RCC 7860 (cell line): ENCODE measurements at places on chromosomes 7 and 10.

GRCh38 chr10:101552442-101552841 is 35.6 kb downstream of the POLL start:
- DNase-seq = no peak

DNA sequence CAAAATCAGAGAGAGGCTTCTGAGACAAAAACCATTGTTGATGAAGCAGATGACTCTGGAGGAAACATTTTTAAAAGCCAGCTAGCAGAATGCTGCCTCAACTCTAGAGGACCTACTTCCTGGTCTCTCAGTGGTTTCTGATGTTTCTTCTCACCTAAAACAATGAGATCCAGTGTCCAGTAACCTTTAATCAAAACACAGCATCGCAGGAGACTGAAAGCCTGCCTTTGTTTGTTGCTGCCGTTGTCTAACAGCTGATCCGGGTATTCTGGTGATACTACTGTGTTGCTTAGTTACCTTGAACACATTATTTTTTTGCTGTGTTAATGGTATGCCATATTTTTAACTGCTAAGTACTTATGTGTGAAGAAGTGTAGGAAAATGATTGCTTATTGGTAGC is 70.9 kb downstream of the WIPF3 start:
- DNase-seq = no peak

- peak; percentile 92 for DNase-seq
Observed at GRCh38 chr7:13850185-13850752, 139.2 kb downstream of the ETV1 start.

DNA sequence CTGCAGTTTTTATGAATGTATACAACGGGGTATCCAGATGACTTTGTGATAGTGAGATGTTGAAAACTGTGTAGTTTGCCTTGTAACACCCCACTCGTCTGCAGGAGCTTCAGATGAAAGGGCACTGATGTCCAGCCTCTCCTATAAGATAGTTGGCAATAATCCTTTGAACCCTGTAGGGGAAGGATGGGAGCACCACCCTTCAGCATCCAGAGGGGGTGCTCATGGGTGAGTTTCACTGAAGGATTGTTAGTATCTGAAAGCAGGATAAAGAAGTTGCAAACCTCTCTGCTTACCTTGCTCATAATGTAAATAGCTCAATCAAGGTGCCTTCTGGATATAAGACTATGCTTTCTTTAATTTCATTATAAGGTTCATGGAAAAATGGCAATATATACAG is 201.5 kb downstream of the TMEM178B start:
- peak; percentile 2 for DNase-seq

DNA sequence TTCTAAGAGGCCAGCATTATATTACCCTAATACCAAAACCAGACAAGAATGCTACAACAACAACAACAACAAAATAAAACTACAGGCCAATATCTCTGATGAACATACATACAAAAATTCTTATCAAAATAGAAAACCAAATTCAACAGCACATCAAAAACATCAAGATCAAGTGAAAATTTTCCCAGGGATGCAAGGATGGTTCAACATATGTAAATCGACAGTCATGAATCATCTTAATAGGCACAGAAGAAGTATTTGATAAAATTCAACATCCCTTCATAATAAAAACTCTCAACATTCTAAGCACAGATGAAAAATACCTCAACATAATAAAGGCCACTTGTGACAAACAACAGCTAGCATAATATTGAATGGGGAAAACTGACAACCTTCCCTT is 75.3 kb downstream of the JMJD1C start:
- no peak for DNase-seq

GRCh38 chr10:91144961-91145360 is 75.5 kb upstream of the PCGF5 start:
- DNase-seq = no peak

DNA sequence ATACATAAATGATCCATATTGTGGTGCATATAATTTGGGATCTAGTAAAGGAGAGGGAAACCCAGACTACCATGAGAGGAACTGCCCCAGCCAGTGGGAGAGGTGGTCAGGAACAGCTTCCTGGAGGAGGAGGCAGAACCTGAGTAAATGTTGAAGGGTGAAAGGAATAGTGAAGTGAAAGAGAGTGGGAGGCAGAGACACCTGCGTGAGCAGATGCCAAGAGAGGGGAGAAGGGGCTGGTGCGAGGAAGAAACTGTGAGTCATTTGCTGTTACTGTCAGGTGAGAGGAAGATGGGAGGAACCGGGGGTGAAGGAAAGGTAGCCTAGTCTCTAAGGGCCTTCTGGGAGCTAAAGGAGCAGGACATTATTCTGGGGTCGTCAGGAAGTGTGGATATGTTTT is 294.8 kb downstream of the GRID1 start:
- no peak for DNase-seq

DNA sequence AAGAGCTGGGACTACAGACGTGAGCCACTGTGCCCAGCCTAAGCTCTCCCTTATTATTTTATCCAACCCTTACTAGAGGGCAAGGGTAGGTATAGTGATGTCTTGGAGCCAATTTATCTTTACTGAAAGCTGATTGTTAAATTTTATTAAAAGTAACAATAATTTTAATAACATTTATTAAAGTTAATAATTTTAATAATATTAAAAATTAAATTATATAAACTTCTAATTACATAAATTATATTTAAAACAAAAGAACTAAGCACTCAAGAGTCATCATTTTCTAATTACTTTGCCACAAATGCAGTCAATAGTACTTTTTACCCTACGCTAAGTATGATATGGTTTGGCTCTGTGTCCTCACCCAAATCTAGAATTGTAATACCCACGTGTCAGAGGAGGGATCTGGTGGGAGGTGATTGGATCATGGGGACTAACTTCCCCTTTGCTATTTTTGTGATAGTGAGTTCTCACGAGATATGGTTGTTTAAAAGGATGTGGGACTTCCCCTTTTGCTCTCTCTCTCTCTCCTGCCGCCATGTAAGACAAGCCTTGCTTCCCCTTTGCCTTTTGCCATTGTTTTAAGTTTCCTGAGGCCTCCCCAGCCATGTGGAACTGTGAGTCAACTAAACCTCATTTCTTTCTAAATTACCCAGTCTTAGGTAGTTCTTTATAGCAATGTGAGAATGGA is 58.4 kb upstream of the ETV1 start:
- no peak for DNase-seq

DNA sequence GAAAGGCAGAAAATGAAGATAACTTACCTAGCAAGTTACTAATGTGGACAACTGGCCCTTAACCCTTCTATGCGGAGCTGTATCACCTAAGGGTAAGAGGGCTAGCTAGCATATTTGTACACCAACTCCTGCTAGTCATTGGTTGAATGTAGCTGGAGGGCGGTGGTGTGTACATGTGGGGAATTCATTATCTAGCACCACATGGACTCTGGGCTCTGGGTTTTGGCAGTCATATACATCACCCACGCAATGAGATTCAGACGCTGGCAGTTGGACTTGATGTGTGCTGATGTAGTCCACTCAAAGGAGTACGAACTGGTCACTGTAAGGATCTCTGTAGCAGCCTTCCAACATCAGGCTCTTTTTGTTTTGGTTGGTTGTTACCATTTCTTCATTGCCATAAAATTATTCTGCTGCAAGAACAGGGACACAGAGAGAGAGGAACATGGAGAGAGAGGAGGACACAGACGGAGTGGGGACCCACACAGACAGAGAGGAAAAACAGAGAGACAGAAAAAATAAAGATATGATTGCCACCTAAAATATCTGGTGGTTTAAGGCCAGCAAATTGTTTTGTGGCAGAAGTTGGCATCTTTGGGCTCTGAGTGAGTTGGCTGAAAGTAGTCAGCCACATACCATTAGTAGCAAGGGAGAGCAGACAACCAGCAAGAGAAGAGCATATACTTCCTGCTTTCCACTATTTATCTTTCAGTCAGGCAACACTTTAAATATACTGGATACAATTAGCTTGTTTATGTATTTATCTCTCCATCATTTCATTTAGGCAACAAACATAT is 76.7 kb upstream of the MTPN start:
- DNase-seq = no peak

DNA sequence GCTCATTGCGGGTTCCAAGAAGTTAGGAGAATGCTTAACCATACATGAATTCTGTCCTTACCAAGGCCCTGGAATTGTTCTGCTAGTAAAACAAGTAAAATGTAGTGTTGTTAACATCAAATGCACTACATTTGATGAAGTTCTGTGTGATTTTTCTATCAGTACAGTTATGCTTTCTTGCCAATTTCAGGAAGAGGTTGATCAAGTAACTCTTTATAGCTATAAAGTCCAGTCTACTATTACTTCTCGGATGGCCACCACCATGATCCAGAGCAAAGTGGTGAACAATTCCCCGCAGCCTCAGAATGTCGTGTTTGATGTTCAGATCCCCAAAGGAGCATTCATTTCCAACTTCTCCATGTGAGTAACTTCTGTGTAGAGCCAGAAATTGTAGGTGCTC is 5.7 kb downstream of the ITIH2 start:
- no peak for DNase-seq

- DNase-seq = no peak
Observed at GRCh38 chr7:81195033-81195432, 276.2 kb upstream of the SEMA3C start.

DNA sequence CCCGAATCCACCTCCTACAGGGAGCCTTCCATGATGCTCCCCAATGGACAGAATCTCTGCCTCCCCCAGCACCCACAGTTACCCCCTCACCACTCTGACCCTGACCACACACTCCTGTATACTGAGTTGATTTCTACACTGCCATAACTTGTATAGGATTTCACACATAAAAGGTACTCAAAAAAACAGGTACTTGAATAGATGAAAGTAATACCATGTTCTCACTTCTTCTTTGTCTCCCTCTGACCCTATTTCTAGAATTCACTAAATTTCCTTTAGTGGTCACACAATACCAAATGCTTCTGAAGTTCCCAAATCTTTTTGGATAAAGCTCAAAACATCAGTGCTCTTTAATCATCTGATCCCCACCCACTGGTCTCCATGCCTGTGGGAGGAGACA is 45.4 kb downstream of the HSPA12A start:
- no peak for DNase-seq

DNA sequence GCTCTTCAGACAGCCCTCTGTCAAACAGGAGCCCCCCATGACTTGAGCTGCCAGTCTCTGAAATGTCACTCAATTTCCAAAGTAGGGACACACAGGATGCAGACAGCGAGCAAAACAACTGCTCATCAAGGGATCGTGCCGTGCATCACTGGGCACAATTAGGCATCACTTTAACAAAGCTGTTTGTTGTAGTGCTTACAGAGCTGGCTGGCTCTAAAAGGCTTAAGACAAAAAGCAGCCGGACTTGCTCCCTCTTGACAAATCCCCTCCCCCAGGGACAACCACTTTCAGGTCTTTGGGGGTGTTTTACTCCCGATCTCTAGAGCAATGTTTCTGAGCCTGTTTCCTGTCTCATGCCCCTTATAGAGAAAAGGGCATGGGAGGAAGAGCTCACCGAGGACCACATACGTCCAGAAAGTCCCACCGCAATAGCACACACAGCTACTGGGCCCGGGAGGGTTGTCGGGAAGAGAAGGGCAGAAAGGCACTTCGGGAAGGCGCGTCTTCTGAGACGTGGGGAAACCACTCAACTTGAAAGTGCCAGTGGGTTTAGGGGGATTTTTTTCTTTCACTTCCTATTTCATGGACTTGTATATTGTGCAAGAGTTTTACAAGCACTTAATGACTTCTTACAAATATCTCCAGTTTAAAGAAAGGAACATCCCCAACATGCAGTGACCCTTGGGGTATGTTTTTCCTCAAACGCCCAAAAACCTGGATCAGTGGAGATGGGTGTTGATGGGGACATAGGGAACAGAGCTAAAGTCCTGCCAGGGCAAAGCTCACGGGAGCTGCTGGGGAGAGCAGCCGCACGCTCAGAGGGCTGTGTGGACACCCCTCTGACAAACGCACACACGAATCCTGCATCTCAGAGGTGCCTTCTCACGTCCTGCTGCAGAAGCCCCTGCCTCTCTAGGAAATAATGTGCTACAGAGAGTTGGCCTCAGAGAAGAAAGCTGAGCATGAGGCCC is 27.1 kb downstream of the LRRC20 start:
- no peak for DNase-seq

DNA sequence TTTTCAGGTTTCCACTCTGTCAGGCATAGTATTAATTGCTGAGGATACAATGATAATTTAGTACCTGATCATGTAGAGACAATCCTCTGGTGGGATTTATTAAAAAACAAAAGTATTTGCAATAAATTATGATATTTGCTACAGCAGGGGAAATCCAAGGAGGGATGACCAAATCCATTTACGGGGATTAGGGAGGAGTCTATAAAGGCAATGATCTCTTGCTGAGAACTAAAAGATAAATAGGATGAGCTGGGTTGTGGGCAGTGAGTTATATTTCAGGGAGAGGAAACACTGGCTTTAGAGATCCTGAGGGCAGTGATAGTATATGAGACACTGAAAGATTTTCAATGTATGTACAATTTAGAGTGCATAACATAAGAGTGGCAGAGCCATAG is 305.5 kb downstream of the GPR37 start:
- no peak for DNase-seq

- DNase-seq = peak; percentile 80
Observed at GRCh38 chr10:11794566-11794965, 28.6 kb upstream of the PROSER2 start.

DNA sequence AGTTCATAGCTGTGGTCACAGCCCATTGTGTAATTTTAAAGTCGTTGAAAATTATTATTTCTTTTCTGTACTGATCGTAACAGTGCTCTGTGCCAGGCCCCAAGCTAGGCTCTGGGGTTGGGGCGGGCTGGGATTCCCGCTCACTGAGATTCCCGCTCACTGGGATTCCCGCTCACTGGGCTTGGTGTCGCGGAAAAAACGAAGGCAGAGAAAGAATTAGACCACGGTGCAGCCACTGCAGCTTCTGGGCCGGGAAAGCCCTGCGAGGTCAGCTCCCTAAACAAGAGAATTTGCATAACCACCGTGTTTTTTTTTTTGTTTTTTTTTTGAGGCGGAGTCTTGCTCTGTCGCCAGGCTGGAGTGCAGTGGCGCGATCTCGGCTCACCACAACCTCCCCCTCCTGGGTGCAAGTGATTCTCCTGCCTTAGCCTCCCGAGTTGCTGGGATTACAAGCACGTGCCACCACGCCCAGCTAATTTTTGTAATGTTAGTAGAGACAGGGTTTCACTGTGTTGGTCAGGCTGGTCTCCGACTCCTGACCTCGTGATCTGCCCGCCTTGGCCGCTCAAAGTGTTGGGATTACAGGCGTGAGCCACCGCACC is 31.2 kb downstream of the FOXK1 start:
- DNase-seq = no peak

DNA sequence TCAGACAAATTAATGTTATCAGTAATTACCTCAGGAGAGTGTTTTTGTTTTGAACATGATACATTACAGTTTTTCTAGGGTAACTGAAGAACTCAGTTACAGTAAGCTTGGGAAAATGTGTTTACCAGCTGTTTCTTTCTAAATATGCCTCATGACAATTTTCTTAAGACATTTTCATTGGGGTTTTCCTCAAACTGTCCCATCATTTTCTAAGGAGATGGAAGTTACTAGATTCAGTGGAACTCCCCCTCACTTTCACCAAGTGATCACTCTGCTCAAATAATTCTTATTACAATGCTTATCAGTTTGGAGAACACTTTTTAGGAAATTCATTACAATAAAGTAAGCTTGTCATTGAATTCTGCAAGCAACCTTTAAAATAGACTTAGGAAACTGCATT is 6.4 kb upstream of the SPAG6 start:
- DNase-seq = no peak
